ENCODE measurements at places on chromosomes 1 and 21.

- no peak for DNase-seq
Measured at GRCh38 chr1:232038706-232039677, 412.4 kb downstream of the DISC1 start.

GRCh38 chr21:40847951-40848350, 993 bp upstream of the DSCAM start:
- no peak for DNase-seq

GRCh38 chr21:45243603-45244002, 44.1 kb downstream of the POFUT2 start:
- no peak for DNase-seq

DNA sequence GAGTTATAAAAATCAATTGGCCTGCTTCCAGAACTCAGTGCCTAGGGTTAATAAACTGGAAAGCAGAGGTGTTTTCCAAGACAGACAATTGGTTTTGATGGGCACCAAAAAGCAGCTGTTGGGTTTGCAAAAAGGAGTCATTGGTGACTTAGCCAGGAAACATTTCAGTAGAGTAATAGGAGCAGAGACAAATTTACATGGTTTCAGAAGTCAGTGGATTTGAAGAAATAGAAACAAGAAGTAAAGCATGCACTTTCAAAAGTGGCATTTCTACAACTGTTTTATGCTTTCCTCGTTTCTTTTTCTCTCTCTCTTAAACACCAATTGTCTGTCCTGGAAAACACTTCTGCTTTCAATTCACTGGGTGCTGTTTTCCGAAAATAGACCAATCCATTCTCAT, 87.8 kb downstream of the GLUL start:
- DNase-seq, result no peak

DNA sequence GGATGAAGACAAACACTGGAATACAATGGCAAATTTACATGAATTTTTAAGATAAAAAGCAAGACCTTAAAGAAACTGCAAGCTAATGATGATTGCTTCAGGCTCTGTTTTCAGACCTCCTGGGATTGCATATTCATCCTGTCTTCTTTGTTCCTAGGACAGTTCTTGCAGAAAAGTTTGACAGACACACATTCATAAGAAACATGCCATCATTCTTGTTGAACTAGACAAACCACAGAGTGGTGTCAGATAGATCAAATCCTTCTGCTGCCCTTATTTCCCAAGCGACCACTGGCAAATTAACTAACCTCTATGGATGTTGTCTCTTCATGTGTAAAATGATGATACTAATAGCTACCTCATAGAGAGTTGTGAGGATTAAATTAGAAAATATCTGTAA, 181.3 kb downstream of the KCTD3 start:
- DNase-seq, result no peak

- DNase-seq, result no peak
Measured at GRCh38 chr1:247459507-247459906, 1.6 kb upstream of the OR2B11 start.

- peak; percentile 60 for DNase-seq
Measured at GRCh38 chr1:46477153-46477929, 12.3 kb upstream of the DMBX1 start.

DNA sequence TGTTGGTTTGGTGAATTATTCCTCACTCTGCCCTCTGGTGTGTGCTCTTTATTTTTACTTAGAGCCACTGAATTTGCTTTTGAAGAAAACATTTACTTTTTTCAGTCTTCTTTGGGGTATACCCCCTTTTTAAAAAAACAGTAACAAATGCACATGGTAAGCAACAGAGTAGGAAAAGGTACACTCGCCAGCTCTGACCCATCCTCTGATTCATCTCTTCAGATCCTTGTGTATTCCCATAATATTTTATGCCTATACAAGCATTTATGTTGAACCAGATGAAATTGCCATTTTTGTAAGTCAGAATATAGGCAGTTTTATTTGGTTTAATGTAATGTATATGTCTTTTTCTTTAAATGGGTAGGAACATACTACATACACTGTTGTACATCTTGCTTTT, 28.3 kb downstream of the TTC3 start:
- DNase-seq, result no peak

DNA sequence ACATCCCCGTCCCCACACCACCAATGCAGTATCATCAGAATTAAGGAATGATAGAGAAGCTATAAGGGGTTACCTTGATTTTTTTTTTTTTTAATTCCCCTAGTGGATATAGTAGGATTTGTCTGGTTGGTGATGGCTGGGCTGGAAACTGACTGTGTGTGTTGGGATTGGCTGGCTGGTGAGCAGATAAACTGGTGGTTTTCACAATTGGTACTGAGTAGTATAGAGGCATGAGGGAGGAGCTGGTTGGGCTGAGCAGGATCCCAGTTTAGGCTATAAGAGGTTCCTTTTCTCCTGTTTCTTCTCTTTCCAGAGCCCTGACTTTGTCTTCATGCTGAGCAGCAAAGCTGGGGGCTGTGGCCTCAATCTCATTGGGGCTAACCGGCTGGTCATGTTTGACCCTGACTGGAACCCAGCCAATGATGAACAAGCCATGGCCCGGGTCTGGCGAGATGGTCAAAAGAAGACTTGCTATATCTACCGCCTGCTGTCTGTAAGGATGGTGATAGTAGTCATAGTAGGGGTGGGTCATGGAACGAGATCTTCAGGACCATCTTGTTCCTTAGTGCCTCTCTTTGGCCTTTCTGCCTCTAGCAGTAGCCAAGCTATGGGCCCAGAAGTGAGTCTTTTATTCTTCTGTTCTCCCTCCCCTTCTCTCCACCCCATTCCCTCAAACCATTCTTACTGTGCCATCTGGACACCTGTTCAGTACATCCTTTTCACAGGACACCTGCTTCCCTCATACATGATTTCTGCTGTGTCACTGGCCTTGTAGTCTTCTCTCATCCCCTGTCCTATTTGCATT, 26.9 kb downstream of the RAD54L start:
- no peak for DNase-seq
